ENCODE measurements at places on chromosomes 3 and 15.

DNA sequence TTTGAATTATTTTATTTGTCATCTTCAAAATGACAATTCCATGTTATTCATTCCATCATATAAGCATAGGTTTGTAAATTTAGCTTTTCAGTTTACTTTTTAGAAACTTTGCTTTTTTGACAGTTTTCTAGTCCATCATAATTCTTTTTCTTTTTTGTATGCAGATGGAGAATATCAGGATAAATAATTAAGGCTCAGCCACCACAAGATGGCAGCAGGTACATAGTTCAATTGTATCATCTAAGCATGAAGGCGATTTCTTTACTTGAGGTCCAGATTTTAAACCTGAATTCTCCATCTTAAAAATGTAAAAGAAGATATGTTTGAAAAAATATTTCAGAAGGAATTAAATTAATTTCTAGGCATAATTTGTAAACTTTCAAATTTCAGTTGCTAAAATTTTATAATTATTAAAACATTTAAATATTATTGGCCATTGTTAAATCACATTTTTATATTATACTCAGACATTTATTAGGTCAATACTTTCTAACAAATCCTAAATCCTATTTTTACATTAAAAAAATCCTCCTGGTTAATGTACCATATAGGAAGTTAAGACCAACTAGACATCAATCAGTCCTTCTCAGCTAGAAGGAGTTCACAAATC lies 15.1 kb downstream of the PLSCR5 start:
- DNase-seq = peak; percentile 37

DNA sequence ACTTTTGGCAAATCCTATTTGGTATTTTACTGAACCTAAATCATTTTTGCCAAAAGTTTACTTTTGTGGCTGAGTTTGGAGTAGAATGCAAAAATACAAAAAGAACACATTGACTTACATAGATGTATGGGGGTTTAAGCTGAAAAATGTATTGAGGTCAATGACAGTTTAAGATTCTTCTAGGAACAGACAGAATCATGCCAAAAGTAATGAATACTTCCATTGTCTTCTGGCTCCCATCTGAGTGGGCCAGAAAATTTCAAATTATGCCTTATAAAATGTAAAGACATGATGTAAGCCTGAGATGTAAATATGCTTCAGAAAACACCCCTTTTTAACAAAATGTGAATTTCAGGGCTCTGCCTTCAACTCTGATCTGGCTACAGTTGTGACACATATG lies 375.1 kb upstream of the DPH6 start:
- no peak for DNase-seq

DNA sequence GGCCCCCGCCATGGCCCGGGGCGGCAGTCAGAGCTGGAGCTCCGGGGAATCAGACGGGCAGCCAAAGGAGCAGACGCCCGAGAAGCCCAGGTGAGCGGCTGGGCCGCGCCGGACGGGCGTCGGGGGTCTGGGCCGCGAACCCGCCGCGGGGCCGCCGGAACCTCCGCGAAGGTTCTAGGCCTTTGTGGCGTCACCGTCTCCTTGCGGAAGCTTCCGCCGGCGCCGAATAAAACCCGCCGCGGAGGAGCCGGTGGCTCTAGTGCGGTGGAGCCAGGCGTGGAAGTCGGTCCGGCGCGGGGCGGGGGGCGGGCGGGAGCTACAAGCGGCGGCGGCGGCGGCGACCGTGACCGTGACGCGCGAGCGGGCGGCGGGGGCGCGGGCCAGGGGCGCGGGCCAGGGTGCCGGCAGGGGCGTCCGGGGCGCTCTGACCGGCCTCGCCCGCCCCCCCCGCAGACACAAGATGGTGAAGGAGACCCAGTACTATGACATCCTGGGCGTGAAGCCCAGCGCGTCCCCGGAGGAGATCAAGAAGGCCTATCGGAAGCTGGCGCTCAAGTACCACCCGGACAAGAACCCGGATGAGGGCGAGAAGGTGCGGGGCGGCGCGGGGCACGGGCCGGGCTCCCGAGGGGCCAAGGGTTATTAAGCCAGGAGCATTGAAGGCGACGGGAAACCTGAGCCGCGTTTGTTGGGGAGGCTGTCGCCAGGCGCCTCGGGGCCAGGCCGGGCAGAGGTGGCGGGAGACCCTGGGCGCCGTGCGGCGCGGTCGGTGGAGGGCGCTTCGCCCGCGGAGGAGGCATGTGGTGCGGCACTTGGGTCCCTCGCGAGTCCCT lies at the start of gene DNAJA4:
Gene DNAJA4, plus strand, starts transcription at position 259 of the 833 bp plus-strand sequence. Its CDS starts 202 bp downstream, at position 461.
- DNase-seq = peak; percentile 50

DNA sequence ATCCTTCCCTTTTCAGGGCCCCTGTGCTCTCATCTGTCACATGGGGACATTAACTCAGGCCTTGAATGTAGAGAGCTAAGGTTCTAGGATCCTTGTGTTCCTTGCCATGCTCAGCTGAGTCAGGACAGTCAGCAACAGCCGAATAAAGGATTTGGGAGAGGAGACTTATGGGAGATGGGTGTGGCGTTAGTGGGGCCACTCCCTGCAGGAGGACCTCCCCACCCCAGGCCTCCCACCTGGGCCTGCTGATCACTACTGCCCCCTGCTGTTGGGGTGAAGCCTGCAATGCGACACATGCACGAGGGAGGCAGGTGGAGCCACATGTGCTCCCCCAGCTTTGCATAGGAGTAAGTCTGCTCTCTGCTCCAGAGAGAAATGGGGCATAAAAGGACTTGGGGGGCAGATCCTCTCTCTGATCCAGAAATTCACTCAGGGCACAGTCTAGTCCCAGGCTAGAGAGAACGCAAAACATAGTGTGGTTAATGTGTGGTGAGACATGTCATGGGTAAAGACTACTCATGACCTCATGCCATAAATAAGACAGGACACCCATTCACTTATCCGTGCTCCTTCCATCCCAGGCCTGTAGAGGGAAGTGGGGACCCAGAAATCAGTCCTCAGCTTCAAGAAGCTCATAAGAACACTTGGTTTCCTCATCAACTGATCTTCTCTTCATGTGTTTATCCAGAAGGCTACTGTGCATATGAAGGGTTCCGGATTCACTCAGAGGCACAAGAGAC lies 19.4 kb downstream of the RBP1 start:
- no peak for DNase-seq

DNA sequence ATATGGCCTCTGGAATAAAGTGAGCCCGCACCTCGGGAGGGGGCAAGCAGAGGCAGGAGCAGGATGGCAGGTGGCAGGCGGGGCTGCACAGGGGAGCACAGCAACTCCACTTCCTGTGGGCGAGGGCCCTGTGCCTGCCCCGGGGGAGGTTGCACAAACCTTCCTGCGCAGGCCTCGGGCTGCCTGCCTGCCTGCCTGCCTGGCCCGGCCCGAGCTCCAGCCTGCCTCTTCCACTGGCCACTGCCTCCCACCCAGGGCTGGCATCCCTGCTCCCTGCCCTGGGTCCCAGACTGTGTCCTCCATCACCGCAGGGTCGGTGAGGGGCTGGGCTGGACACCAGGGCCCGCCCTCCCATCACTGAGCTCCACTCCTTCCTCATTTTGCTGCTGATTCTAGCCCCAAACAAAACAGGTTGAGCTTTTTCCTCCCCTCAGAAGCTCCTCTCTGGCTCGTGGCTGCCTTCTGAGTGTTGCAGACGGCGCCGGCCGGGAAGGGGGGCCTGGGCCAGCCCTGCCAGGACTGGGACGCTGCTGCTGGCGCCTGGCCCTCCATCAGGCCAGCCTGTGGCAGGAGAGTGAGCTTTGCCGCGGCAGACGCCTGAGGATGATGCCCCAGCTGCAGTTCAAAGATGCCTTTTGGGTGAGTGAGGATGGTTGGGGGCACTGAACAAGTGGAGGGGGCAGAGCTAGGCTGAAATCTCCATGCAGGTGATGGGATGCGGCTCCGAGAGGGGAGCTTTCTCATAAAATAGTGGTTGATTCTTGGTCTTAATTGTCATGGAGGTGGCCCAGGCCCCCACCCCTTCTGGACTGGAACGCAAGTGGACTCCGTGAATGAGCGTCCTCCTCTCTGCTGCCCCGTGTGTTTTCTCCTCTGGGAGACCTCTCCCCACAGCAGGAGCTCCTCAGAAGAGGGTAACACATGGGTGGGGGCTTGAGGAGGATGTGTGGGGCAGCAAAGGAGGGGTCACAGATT lies at the start of gene PSTPIP1:
Gene PSTPIP1, plus strand, starts transcription at position 156 of the 975 bp plus-strand sequence. Its CDS starts 448 bp downstream, at position 604.
- DNase-seq = no peak

GRCh38 chr3:167184511-167184910 lies 195.6 kb downstream of the ZBBX start:
- DNase-seq = no peak

GRCh38 chr3:38834717-38835116 lies 18.7 kb upstream of the SCN10A start:
- no peak for DNase-seq

- DNase-seq = peak; percentile 68
Measured at GRCh38 chr15:74438721-74439316, 5.1 kb upstream of the SEMA7A start.

DNA sequence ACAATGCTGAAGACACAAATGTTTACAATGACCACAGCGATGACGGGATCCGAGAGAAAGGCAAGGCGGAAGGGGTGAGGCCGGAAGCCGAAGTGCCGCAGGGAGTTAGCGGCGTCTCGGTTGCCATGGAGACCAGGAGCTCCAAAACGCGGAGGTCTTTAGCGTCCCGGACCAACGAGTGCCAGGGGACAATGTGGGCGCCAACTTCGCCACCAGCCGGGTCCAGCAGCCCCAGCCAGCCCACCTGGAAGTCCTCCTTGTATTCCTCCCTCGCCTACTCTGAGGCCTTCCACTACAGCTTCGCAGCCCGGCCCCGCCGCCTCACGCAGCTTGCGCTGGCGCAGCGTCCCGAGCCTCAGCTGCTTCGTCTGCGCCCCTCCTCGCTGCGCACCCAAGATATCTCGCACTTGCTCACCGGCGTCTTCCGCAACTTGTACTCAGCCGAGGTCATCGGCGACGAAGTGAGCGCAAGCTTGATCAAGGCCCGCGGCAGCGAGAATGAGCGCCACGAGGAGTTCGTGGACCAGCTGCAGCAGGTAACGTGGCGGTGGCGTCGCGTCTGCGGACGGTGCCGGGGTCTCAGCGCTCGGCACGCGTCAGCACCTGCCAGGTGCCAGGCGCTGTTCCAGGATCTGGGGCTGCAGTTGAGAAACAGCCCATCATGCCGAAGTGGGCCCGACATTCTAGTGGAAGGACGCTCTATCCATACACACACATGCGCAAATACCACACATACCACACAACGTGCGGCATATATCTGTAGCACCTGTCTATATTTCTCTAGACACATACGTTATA lies at the start of gene DLEC1:
Gene DLEC1, plus strand, starts transcription at position 108 of the 798 bp plus-strand sequence. Its CDS starts 18 bp downstream, at position 126.
- DNase-seq = peak; percentile 79

DNA sequence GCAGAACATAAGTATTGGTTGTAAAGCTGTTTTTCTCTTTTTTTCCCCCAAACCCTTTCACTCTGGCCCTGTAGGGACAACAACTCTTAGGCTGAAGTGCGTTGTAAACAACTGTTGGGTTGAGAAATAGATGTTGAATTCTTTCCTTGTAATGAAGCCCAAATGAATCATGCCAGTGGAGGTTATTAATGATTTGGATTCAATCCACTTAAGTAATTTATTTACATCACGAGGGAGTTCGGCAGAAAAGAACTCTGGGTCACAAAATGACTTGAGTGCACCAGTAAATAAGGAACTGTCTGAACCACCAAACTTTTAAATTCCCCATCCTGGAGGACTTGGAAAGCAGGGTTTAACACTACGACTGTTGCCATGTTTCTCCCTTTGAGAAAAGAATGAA lies 218.9 kb downstream of the PDZRN3 start:
- no peak for DNase-seq

DNA sequence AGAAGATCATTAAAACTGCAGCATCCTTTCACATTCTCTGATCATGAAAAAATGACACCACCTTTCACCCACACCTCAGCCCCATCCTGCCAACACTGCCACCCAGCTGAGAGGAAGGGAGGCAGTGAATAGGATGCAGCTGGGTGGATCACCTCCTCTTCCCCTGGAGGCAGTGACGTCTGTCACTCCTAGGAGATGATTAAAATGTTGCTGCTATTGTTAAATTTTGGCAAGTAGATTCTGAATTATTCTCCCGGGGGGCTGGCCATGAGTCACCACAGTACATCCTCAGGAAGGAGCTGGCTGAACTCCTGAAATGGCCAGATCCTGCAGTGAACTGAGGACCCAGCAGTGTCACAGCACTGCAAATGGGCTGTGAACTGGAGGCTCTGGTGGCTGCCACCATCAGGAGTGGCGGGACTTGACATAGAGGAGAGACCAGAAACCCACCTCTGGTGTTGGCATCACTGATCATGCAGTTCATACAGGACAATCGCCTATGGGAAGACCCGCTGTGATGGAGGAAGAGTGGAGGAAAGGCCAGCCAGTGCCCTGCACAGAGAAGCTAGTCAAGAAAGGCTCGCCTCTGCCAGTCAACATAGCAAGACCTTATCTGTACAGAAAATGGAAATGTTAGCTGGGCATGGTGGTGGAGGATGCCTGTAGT lies 199.1 kb downstream of the FAM43A start:
- no peak for DNase-seq

DNA sequence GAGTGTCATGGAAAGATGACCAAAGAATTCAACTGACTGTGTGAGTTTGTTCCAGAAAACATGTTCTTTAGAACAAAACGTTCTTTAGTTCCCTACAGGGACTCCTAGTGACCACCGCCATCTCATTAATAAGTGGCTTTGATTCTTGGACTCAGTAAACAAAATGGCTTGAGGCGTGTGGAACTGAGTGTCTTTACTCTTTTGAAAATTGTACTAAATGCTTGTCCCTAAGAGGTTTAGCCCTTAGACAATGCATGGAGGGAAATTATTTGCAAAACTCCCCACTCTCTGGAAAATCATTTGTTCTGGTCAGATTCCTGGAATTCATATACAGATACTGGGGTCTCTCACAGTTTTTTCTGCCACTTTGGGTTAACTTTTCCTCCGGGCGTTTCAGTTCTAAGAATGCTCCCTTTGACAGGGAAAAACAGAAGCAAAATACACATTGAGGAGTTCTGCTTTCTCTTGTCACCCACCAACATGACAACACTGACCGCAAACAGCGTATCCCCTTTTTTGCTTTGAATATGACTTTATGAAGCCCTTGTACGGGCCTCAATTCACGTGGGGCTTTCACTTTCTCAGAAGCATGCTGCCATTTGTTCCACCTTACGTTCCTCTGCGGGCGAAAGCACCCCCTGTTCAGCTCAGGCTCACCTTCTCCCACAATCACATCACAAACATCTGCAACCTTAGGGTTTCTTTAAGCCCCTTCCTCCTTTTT lies 15.3 kb upstream of the NRROS start:
- no peak for DNase-seq

DNA sequence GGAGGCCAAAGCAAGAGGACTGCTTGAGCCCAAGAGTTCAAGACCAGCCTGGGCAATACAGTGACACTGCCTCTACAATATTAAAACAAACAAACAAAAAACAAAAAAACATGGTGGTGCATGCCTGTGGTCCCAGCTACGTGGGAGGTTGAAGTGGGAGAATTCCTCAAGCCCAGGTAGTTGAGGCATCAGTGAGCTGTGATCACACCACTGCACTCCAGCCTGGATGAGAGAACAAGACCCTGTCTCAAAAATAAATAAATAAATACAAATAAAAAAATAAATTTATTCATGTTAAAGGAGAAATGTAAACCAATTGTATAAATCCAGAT lies 200.6 kb downstream of the BCHE start:
- DNase-seq = no peak
